ENCODE measurements at places on chromosomes 5 and 9.
A peak's percentile ranks its signal among the peaks of the same experiment; 100 is the strongest.

- DNase-seq, result no peak
Measured at GRCh38 chr5:71623221-71623794, 36.2 kb downstream of the MCCC2 start.

- DNase-seq, result no peak
Measured at GRCh38 chr5:57499262-57500050, 16.8 kb upstream of the ACTBL2 start.

DNA sequence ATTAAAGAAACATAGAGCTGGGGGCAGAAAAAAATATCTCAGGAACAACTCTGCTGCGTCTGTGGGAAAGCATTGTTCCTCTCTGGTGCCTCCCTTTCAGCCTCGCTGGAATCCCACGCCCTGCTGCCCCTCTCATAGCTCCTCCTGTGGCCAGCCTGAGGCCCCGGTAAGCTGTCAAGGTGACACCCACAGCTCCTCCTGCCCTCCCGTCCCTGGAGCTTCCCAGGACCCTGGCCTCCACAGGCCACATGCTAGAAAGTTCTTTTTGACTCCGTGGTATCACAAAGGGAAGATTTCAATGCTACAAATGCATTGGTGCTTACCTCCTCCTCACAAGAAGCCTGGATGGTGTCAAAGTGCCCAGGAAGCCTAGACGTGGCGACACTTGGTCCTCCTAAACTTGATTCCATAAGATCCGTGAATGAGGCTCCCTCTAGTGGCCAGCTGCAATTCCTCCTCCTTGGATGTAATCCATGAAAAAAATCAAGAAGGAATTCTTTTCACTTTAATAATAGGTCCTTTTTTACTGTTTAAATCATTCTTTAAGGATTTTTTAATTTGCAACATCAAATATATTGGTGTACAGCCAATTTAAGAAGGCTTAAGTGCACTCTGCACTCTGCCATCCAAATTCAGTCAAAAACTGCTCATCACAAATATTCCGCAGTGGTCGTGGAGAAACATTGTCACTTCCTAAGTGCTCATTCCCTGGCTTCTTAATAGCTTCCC is 104.9 kb downstream of the CFAP90 start:
- DNase-seq, result peak; percentile 71

DNA sequence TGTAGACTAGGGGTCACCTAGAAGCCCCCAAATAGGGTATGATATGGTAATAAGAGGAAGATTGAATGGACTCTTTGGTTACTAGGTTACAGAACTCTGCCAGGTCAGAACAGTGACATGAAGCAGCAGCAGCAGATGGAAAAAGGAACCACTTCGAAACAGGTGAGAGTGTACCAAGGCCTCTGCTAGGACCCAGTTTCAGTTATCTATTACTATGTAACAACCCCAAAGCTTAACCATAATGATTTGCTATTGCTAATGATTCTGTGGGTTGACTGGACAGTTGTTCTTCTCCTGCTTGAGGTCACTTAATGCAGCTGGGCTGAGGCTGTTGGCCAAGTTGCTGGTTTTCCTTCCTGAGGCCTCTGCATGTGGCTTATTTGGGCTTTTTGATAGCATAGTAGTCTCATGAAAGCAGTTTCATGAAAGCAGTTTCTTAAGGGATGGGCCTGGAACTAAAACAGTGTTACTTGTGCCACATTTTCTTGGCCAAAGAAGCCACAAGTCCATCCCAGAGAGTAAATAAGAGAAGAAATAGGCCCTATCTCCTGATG is 17.6 kb downstream of the C9orf43 start:
- DNase-seq, result peak; percentile 39

DNA sequence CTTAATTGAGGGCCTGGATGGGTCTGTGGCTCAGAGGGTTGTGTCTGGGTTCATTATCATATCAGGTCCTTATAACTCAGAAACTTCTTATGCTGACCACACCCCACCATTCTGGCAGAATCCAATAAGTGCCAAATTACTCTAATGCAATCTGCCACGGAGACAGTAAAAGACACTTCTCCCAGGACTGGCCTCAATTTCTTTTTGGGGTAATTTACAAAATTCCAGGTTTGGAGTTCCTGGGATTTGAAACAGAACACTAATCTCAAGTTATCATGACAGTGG is 187.8 kb downstream of the GNAQ start:
- DNase-seq, result no peak

DNA sequence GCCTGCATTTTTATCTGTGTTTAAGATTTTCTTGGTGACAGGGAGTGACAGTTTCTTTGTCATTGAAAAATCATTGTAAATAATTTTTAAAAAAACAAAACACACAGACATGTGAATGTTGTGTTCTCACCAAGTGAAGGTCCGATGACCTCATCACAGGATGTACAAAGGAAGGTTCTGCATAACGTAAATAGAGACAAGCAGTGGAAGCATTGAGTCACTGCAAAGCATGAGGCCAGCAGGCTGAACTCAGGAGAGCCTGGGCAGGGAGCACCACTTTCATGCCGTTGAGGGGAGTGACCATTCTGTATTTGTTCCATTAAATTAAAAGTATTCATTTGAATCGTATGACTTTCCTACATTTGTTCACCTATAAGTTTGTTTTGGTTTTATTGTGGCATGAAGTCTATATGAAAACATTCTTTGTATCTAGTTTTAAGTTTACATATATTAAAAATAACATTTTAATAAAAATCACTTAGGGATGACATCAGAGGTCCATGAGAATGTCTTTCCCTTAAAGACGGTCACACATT is 70.4 kb upstream of the TLE1 start:
- peak; percentile 37 for DNase-seq

GRCh38 chr5:52181403-52181802 is 606.3 kb upstream of the ITGA1 start:
- no peak for DNase-seq

- peak; percentile 87 for DNase-seq
Measured at GRCh38 chr9:127133739-127134167, 11.3 kb upstream of the ANGPTL2 start.

DNA sequence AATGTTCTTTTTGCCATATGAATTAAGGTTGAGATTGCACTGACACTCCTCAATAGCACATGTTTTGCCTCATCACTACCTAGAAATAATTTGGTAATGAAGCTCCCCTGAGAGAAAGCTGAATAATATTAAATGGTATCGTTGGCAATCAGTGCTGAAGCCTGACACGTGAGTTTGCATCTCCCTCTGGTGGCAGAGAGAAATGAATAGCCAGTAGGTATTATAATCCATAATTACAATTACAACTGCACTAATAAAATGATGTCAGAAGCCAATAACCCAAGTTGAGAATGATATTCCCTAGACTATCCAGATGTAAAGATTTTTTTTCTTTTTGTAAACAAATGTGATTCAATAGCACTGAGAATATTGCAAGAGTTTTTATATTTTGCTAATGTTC is 700.3 kb downstream of the PTPRD start:
- DNase-seq, result no peak

GRCh38 chr9:28598408-28598807 is 1025.1 kb upstream of the C9orf72 start:
- DNase-seq, result peak; percentile 44

GRCh38 chr9:130343445-130343918 is 77.9 kb downstream of the HMCN2 start:
- DNase-seq, result no peak

- no peak for DNase-seq
Measured at GRCh38 chr5:148855249-148856008, 29.0 kb downstream of the ADRB2 start.

GRCh38 chr9:18274693-18275092 is 199.3 kb upstream of the ADAMTSL1 start:
- DNase-seq, result no peak

GRCh38 chr9:129998491-129999140 is 44.4 kb downstream of the FNBP1 start:
- no peak for DNase-seq

- DNase-seq, result no peak
Measured at GRCh38 chr5:139960723-139961383, 82.2 kb downstream of the NRG2 start.

DNA sequence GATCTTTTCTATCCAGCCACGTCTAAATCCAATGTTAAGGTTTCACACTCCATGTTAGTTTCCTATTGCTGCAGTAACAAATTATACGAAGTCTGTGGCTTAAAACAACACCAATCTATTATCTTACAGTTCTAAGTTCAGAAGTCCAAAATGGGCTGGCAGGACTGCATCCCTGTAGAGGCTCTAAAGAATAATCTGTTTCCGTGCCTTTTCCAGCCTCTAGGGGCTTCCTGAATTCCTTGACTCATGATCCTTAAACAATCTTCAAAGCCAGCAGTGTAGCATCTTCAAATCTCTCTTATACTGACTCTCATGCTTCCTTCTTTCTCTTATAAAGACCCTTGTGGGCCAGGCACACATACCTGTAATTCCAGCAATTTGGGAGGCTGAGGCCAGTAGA is 6.8 kb downstream of the PLGRKT start:
- DNase-seq, result no peak

DNA sequence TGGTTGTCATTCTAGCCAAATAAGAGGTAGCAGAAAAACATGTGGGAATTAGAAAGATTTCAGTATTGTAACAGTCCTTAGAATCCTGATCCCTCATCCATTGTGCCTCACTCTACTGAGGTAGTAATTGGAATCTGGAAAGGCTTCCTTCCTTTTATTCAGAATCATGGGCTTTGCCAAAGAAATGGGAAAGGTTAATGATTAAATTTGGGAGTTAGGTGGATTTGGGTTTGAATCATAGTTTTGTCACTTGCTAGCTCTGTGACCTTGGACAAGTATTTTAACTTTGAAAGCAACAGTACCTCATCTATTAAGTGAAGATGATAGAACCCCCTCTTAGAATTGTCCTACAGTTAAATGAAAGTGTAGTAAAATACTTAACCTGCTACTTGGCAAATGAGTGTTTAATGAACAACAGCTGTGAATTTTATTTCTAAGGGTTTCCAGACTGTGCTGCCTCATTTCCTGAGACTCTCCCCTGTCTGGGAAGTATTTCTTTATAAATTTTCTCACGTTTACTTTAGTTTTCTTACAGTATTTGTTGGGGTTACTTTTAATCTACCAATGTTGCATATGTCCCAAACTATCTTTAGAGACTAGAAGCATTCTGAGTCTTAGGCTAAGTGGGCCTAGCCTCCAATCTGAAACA is 11.7 kb downstream of the SPDL1 start:
- no peak for DNase-seq

DNA sequence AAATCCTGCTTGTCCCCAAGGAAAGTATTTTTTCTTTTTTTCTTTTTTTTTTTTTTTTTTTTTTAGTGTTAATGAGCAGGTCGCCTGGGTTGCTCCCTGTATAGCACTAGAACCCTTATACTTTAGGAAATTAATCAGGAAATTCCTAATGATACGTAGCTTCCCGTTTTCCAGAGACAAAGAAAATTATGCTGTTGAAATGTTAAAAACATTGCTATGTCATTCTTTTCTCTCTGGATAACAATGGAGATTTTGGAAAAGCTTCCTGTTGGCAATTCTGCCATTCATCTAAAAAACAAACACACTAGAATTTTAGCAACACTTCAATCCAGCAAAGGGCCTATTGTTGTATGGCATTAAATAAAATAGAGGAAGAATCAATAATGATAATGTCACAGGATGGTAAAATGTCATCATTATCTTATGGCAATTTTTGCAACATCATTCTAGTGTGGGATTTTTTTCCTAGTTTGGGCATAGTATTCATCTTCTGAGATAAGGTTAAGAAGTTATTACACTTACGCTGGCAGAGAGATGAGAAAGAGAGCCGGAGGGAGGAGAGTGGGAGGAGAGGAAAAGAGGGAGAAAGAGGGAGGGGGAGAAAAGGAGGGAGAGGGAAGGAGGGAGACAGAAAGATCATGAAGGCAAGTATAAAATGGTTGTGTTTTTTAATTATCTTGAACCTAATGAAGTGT is 315.8 kb upstream of the PDE4D start:
- no peak for DNase-seq

All from femur (tissue), 1 donor.